Stimulated activated CD4-positive, alpha-beta T cell treated with anti-CD3 and anti-CD28 coated beads, Interleukin-1b, Interleukin-23, amount 100 ng/mL, for 4 hours (primary cell): ENCODE measurements at places on chromosomes 11 and 22.

DNA sequence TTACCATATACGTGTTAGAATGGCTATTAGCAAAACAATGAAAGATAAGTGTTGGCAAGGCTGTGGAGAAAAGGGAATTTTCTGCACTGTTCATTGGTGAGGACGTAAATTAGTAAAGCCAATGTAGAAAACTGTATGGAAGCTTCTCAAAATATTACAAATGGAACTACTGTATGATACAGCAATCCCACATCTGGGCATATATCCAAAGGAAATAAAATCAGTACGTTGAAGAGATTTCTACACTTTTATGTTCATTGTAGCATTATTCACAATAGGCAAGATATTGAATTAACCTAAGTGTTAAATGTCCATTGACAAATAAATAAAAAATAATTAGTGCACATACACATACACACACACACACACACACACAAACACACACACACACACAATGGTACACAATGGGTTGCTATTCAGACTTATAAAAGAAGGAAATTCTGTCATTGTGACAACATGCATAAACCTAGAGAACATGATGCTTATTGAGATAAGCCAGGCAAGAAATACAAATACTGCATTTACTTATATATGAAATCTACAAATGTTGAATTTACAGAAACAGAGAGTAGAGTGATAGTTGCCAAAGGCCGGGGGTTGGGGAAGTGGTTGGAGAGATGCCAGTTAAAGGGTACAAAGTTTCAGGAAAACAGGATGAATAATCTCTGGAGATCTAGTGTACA, 565.8 kb upstream of the LRRC4C start:
- DNase-seq: no peak

DNA sequence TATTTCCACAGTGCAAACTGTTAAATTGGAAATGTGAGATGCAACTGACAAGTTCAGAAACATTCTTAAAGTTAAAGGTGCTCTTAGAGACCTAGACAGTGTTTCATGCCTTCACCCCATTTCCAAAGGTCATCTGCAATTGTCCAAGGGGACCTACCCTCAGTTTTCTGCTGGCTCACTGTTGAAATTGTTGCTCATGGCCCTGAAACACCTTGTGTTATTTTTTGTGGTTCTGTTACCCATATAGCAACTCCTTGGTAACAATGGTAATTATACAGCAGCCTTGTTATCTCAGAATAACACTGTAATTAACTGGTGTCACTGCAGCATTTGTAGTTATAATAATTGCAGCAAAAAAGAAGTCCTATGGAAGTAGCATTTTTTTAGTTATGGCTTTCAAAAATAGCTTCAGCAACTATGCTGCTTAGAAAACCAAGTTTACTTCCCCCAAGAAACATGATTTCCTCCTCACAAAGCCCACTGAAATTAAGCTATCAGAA, 49.2 kb upstream of the CCDC34 start:
- no peak for DNase-seq

- DNase-seq: no peak
Observed at GRCh38 chr22:35604621-35605368, 12.3 kb downstream of the MB start.

GRCh38 chr22:20106849-20107237, 9.1 kb upstream of the RANBP1 start:
- DNase-seq: no peak

DNA sequence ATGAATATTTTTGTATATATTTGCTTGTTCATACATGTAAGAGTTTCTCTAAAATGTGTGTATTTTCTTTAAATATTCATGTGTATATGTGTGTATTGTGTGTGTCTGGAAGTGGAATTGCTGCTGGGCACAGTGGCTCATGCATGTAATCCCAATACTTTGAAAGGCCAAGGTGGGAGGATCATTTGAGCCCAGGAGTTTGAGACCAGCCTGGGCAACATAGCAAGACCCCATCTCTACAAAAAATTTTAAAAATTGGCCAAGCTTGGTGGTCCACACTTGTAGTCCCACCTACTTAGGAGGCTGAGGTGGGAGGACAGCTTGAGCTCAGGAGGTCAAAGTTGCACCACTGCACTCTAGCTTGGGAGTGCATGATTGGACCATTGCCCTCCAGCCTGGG, 4.7 kb upstream of the LGR4 start:
- no peak for DNase-seq

- DNase-seq: no peak
Observed at GRCh38 chr11:71548120-71548519, at the start of gene KRTAP5-9. Gene KRTAP5-9 (plus strand): TSS chr11:71548420. CDS start chr11:71548658, 238 bp downstream.

DNA sequence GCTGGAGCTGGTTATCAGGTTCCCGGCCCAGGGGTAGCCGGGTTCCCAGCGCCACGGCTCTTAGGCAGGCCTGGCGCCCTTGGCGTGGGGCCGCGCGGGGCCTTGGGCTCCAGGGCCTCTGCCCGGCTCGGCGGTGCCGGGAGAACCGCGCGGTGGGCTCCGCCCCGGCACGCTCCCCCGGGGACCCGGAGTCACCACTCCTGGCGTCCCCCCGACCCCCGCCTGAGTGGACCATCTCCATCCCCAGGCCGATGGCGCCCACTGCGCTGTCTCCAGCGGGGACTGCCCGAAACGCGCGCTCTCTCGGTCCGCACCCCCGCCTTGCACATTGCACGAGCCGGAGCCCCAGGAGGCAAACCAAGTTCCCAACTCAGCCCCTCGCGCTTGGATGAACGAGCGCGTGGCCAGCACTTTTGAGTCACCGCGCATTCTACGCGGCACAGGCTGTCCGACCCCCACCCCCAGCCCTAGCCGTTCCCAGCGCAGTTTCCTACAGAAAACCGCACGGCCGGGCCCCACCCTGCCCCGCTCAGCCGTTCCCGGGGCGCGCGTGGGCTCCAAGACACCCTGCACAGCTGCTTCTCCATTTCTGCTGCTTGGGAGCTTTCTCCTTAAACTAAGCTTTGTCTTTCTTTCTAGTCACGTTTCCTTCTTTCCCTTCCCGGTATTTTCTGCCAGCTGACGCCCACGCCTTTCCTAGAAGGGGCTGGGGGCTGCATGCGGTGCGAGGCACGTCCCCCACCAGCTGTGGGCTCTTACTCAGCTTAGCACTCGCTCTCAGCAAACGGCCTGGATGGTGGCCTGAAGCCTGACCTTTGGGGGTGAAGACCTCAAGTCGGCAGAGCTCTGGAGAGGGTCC, 650 bp upstream of the CHID1 start:
- peak; percentile 30 for DNase-seq

DNA sequence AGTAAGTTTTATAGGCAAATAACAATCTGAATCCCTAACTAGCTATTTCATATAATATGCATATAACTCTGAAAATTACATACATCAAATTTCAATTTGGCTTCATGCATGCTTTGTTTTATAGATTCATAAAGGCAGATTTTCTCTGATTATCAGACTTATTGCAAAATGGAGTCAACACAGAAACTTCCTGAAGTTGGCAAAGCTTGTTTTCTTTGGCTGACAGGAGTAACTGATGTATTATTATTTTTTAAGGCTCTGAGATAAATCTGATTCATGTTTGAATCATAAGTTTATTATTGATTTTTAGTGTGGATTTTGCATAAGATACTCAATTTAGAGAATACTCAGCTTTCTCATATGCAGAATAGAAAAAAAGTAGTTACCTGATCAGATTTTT, 356.3 kb upstream of the CCDC90B start:
- DNase-seq: no peak

GRCh38 chr22:44811141-44811540, 58.8 kb downstream of the ARHGAP8 start:
- DNase-seq: no peak

GRCh38 chr11:128963744-128964325, 21.2 kb upstream of the TP53AIP1 start:
- no peak for DNase-seq

GRCh38 chr11:65764434-65764833, 16.3 kb downstream of the AP5B1 start:
- DNase-seq: no peak

DNA sequence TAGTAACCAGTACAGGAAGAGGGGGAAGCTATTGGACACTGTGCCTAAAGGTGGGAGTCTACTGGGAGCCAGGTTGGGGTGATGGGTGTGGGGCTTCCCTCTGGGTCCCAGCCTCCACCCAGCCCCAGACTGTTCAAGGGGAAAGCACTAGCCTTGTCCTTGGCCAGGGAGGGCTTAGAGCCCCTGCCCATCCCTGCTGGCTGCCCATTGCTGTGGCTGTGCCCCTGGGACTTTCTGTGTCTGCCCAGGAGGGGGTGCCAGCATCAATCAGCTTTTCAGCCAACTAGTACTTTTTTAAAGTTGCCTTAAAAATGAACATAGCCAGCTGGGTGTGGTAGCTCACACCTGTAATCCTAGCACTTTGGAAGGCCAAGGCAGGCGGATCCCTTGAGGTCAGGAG, 19.9 kb downstream of the INCENP start:
- DNase-seq: no peak

- no peak for DNase-seq
Observed at GRCh38 chr11:72617080-72617762, 57.0 kb downstream of the PDE2A start.

- no peak for DNase-seq
Observed at GRCh38 chr11:38272376-38272775, 1674.3 kb upstream of the RAG2 start.

DNA sequence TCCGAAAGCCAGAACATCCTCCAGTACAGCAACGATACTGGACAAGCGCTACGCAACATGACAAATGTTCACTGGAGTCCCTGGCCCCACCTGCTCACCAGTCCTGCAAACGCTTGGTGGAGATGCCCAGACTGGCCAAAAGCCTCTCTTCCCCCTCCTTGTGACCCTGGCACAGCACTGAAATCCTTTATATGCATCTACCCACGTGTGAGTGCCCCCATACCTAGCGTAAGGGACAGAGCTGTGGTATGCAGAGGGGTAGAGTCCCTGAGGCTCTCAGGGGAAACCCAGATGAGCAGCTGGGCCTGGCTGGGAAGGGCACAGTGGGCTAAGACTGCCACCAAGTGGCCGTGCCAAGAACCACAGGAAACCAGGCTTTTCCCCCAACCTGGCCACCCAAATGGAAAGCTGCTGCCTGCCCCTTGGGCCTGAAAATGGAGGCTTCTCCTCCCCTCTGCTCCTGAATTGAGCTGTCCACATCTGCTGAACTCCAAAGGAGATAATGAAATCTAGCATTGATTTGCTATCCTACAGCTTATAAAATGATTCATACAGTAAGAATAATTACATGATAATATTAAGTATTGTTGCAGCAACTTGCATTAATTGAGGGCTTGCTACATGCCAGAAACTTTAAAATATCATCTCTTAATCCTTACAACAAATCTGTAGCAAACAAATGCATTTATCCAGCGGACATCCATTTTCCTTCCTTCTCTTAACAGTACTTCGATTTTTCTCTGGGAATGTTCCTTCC, 24.8 kb upstream of the TTC12 start:
- DNase-seq: peak; percentile 52

DNA sequence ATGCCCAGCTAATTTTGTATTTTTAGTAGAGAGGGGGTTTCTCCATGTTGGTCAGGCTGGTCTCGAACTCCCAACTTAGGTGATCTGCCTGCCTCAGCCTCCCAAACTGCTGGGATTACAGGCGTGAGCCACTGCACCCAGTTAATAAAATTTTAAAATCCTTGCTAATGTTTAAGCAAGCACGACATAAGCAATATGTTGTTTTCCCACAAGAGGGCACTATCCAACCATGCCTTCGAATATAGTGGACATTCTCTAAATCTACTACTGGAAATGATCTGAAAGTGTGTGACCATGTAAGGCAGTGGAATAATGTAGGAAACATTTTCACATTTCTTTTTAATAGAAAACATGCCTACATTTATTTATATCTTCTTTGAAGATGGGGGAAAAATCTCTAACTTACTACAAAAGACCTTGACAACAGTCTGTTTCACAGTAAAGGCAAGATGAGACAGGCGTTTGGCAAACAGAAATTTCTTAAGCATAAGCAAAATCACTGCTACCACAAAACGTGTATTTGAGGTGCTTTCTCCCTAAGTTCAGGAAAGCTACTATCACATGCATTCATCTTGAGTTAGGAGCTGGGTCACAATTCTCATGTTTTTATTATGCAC, 38.2 kb downstream of the PITPNB start:
- DNase-seq: no peak

DNA sequence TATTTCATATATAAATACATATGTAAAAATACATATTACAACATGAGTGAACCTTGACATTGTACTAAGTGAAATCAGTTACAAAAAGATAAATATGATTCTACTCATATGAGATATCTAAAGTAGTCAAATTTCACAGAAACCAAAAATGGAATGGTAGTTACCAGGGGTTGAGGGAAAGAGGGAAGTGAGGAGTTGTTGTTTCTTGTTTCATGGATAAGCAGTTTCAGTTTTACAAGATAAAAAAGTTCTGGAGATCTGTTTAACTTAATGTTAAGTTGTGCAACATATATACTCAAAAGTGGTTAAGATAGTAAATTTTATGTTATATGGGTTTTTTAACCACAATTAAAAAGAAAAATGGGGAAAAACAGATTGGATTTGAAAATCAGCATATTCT, 107.7 kb downstream of the ELP4 start:
- no peak for DNase-seq

DNA sequence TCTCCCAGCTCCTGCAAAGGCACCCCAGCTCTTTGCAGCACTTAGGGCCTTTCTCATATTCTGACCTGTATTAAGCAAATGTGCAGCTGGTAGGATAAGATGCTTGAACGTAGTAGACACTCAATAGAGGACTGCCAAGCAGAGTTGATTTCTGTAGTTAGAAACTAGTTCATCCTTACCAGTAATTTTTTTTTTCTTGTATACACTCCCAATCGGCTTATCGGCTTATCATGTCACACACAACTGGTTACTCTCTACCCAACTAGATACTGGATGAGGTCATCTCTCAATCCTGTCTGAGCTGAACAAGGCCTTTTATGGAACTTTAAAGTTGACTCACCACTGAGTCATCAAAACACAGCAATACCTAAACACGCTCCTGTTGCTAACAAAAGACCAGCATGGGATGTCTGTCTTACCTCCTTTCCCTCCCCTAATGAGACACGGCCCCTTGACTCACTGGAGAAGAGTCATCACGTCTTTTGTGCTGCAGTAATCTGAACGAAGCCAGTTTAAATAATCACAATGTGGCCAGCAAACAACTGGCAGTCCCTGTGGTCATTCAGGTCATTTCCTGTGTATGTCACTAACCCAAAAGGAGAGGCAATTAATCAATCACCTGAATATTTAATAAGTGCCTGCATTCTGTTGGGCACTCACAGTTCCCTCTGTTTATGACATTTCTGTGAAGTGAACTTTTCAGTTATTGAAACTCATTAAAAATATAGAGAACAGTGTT, 7.5 kb upstream of the WEE1 start:
- DNase-seq: peak; percentile 42

GRCh38 chr22:44686873-44687600, 15.0 kb upstream of the PRR5 start:
- DNase-seq: no peak

DNA sequence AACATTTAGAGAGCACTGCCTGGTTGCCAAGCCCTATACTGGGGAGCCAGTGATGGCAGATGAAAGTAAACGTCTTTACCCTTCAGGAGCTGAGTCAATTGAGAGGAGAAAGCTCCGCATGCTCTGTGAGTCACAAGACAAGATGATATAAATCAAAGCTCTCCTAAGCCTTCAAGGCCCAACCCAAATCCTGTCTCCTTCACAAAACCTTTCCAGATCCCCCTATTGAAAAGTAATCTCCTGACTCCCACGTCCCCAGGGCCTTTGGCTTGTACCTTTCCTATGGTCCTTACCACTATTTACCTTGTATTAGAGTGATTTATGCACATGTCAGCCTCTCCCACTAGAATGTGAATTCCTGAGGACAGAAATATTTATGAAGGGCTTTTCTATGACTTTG, 230.1 kb upstream of the TENM4 start:
- no peak for DNase-seq
